ENCODE measurements at places on chromosomes 6 and 20.

- DNase-seq: peak; percentile 75
These were observed 142.0 kb upstream of the ZNF217 start for GRCh38 chr20:53735536-53736050.

- DNase-seq: no peak
These were observed 36.8 kb downstream of the STK35 start for GRCh38 chr20:2138396-2138795.

DNA sequence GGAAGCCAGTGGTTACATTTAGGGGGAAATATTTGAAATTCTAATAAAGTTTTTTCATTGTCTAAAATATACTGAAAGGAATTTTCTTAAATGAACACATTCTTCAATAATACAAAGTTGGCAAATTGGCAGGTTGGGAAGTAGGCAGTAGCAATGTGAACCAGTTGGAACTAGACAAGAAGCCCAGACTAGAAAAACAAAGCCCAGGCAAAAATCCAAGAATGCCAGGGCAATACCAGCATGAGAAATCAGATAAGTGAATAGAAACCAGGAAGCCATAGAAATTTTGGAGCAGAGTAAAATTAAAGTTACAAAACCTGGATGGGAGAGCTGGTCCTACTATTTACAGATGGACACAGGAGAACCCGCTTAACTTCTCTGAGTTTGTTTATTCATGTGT is 52.2 kb downstream of the TPBG start:
- DNase-seq: no peak

GRCh38 chr6:50236164-50236563 is 186.4 kb upstream of the DEFB112 start:
- DNase-seq: no peak

DNA sequence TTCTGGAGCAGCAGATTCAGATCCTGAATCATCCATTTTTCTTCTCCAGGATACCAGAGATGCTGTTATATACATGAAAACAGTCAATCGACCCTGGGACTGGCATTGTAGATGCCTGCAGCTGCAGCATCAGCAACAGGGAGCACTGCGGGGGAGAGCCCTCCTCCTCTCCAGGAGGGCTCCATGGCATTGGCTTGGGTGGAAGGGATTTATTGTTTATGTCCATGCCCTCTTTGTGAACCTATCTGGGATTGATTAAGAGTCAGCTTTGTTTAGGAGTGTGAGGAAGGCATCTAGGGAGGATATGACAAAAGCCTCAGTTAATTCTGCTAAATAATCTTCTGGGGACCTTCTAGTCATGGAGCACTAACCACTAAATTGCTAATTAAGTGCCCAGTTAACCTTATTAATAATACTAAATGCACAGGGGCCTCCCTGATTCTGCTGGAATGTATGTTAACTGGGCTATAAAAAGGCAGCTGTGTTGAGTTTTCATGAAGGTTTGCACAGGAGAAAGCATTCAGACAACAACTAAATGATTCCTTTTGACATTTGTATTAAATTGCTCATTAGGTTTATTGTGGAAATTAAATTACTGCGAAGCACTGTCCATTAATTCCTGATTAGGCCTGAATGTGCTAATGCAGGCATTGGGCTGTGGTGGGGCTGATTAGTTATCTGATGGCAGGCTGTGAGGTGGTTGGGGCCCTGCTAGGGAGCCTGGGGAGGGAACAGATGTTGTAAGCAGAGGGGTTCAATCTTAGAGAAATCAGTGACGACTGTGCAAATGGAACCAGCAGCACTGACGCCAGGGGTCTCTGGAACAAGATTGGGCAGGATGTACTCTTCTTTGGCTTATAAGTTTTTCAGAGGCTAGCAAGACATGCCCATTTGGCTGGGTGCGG is 57.6 kb downstream of the IMPG1 start:
- no peak for DNase-seq

- no peak for DNase-seq
These were observed 122.0 kb downstream of the GFRAL start for GRCh38 chr6:55449225-55449624.

DNA sequence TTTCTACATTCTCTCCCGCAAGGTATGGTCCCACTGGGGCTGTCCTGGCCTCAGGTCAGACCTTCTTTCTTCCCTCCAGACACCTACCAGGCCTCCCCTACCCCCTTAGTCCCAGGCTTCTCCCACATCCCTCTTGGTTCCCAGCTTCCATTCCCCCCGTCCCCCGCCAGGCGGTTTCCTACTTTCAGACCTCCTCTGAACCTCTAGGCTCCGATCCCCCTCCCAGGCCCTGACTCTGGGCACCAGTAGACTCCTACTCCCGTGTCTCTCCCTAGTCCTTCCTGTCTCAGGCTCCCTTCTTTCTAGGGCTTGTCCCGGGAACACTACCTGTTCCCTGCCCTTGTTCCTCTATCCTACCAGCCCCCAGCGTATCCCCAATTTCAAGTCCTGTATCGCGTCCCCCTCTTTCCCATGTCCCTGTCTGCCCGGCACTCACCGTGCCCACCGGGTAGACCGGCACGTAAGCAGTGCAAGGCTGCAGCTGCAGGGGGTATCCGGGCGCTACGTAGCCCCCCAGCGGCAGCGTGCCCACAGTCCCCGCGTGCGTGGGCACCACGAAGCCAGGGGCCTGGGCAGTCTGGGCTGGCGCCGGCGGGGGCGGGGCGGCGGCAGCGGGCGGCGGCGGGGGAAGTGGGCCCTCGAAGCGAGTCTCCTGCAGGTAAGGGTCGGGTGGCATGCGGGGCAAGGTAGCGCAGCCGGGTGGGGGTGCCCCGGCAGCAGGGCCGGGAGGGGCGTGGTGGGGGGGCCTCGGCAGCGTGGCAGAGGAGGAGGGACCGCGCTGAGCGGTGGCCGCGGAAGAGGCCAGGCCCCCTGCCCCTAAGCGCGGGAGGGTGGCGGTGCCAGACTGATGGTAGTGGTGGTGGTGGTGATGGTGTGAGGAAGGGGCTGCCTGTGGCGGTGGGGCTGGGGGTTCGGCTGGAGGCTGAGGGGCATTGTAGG is 1.5 kb downstream of the PRRT1 start:
- no peak for DNase-seq

GRCh38 chr6:42021847-42022754 is 28.2 kb upstream of the TAF8 start:
- DNase-seq: no peak

GRCh38 chr6:126738146-126738545 is 380.3 kb upstream of the RSPO3 start:
- DNase-seq: no peak

DNA sequence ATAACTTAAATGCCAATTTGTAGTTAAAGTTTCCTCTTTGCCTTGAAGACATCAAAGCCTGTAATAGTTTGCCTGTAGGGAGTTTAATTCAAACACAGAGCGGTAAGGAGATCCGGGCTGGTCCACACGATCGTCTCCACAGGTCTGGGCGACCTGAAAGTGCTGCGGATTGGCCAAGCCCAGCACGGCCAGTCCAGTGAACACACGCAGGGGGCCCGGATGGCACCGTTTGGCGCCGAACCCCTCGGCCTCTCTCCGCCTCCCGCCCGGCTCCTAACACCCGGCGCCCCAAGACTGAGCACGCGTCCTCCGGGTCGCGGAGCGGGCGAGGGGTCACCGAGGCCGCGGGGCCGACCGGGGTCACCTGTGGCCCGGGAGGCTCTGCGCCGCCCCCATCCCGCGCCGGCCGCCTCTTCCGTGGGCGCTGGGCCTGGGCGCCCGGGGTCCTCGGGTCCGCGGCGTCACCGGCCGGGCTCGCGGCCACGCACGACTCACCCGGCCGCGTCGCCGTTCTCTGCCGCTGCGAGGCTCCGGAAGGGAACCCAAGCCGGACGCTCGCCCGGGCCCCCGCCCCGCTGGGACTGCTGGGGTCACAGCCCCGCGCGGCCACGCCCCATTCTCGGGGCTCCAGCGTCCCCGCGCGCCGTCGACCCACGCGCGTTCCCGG is 481 bp downstream of the SERPINB6 start:
- DNase-seq: no peak

DNA sequence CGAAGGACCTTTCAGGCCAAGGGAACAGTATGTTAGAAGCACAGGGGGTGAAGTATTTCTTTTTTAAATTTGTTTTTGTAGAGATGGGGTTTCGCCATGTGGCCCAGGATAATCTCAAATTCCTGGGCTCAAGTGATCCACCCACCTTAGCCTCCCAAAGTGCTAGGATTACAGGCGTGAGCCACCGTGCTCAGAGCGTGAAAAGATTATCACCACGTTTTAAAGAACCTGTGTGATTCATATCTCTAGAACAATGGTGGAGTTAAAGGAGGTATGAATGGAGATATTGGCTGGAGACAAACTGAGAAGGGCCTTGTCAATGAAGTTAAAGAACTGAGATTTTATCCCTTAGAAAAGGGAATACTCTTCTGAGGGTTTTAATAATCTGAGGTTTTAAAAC is 9.7 kb downstream of the ASF1A start:
- DNase-seq: no peak

- DNase-seq: no peak
These were observed 142.6 kb downstream of the ARHGAP18 start for GRCh38 chr6:129567374-129567773.

GRCh38 chr20:54355631-54356280 is 119.6 kb upstream of the DOK5 start:
- DNase-seq: no peak

Data from amniotic stem cell (primary cell).